ENCODE measurements at places on chromosomes 12 and 14.

GRCh38 chr14:99440278-99440677 lies 40.4 kb downstream of the SETD3 start:
- no peak for DNase-seq

GRCh38 chr12:27304856-27305255 lies 27.8 kb upstream of the BMAL2 start:
- DNase-seq: no peak

GRCh38 chr14:101627915-101628262 lies 66.6 kb downstream of the DIO3 start:
- DNase-seq: no peak

- no peak for DNase-seq
These were observed 383.8 kb downstream of the PCNX1 start for GRCh38 chr14:71290960-71291466.

- DNase-seq: no peak
These were observed 149.0 kb downstream of the KITLG start for GRCh38 chr12:88431246-88431645.
